ENCODE measurements at places on chromosomes 3 and 15.

- DNase-seq: no peak
These were observed 14.3 kb downstream of the CA12 start for GRCh38 chr15:63367390-63367789.

GRCh38 chr3:120440762-120441161, 10.0 kb downstream of the FSTL1 start:
- DNase-seq: no peak

DNA sequence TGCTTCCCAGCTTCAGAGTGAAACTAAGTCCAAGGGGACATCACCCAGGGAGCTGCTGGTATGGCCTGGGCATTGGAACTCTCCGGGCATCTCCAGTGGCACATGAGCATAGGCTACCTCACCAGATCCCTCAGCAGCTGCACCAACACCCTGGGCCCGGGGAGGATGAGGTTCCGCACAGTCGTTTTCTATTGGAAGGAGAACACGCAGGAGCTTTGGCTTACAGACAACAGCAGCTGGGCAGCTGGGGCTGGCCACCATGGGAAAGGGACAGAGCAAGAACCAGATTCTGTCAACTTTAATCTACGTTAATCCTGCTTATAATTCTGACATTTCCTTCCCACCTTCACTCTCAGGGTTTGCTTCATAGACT, 65.5 kb downstream of the MYO1E start:
- no peak for DNase-seq

GRCh38 chr3:124132813-124133212, 140.9 kb upstream of the ROPN1 start:
- DNase-seq: no peak

DNA sequence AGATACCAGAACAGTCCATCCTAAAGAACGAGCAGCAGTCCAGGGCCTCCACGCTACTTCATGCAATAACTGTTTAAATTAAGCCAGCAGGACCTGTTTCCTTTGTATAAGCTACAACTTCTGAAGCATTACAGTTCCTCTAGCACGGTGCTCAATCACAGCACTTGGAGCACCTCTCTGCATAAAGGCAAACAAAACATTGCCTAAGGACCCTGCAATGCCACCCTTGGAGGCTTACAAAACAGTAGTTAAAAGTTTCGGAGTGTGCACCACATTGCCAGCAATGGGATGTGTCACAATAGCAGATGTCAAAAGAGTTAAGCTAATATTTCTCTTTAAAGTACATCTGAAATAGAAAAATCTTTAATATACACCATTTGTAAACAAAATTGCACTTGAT, 2.6 kb upstream of the VPS39 start:
- DNase-seq: no peak

GRCh38 chr3:134381831-134382442, 7.7 kb upstream of the AMOTL2 start:
- no peak for DNase-seq

DNA sequence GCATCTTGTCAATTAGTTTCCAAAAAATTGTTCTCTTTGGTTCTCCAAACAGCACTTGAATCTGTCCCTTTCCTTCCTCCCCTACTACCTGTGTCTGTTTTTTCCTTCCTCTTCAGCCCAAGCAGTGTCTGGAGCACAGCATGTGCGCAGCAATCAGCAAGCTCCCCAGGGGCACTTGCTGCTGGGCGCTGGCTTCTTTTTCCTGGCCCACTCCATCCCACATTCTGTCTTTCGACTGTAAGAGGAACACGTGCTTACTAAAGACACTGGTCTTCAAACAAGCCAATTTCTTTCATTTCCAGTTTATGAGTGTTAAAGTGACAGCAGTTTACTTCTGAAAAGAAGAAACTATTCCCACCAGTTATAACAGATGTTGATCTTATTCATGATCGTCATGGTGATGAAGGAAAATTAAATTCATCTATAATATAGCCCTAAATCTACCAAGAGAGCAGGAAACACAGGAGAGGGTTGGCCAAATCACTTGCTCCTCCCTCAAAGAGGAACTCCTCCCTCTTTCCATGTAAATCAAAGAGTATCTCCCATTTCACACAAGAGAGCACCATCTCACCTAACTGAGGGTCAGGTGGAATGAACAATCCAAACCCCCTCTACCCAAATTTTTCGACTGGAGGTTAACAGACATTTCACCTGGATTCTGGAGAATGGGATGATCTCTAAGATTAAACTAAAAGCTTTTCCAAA, 115.4 kb downstream of the IGF2BP2 start:
- no peak for DNase-seq

DNA sequence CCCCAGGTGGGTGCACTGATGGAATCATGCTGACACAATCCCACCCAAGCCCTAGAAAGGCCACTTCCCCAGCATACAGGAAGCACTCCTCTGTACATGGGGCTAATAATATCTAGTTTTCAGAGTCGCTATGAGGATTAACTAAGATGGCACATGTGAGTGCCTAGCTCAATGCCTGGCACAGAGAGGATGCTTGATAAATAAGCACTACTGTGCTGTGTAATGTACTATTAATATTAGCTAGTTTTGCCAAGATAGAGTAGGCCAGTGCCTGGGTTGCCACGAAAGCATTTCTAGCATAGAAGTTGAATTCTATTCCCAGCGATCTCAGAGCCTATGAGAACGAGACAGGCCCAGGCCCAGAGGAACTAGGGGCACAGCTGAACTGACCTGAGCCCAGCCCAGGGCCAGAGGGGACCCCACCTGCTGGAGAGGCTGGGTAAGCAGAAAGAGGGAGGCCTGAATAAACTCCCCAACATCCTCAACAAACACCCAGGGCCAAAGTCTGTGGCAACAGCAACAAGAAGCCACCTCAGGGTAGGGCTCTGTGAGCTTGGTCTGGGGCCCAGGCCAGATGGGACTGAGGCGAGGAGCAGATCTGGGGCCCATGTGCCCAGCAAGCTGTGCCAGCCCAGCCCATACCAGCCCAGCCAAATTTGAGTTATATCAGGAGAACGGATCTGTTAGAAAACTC, 7.6 kb upstream of the SEMA7A start:
- DNase-seq: no peak

DNA sequence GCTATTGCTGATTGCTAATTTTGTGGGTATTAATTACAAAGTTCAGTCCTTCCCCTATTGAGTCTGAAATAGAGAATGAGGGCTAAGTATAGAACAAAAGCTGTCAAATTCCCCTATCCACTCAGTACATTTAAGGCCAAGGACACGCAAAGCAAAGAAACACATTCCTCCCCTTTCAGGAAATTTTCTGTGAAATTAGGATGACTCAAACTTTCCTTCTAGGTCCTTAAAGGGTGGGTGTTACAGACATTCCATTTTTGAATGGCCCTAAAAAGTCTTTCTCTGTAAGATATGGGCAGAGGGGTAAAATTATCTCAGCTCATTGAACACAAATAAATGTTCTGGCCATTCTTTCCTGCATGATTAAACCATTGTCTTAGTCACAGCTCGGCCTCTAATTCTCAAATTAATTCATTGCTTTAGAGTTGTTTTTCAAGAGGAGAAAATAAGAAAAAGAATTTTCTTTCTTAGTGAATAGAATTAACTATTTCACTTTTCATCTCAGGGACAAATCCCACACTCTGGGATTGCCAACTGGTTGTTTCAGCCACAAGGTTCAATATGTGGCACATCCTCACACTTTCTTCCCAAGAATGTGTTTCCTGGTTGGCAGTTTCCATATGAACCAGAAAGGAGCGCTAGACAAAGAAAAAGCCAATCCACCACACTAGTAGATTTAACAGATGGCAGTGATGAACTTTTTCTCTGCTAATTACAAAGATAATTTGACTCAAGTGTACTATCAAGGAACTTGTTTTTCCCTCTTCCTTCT, 424.1 kb downstream of the ZNF385D start:
- no peak for DNase-seq

GRCh38 chr3:24829011-24829581, 334.4 kb upstream of the THRB start:
- no peak for DNase-seq

GRCh38 chr3:195227871-195228270, 43.1 kb downstream of the XXYLT1 start:
- no peak for DNase-seq

DNA sequence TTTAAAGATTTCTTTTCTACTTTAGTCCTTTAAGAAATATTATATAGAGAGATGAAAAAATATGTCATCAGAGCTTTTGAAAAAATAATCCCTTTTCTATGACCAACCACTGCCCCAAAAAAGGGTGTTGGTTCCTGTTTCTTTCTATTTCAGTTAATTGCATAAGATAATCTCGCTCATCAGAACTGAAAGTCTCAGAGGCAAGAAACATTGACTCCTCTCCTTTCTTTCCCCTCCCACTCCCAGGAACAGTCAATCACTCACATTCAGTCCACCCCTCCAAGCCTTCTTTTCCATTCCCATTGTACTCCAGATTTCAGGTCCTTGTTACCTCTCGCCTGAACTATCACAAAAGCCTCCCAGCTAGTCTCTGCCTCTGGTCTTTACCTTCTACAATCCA, 153.7 kb upstream of the ABI3BP start:
- DNase-seq: no peak

DNA sequence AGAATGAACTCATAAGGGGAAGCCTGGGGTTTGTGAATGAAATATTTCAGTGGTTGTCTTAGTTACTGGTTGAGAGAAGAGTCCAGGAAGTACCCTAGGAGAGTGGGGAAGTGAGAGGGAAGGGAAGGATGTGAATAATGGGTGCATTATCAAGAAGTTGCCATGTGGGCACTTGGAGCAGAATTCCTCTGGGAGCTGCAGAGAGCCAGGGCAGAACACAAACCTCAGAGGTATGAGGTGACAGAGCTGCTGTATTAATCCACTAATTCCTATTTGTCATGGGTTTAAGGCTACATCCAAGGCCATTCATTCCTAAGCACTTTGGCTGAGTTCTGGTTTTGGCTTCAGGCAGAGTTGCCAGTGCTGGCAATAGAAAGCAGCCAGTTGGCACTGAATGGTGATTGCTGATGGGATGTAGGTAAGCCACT, 29.0 kb downstream of the NDUFB4 start:
- no peak for DNase-seq

GRCh38 chr3:118292841-118293240, 741.8 kb downstream of the IGSF11 start:
- DNase-seq: no peak

GRCh38 chr3:156151824-156152428, 31.5 kb downstream of the KCNAB1 start:
- DNase-seq: no peak

DNA sequence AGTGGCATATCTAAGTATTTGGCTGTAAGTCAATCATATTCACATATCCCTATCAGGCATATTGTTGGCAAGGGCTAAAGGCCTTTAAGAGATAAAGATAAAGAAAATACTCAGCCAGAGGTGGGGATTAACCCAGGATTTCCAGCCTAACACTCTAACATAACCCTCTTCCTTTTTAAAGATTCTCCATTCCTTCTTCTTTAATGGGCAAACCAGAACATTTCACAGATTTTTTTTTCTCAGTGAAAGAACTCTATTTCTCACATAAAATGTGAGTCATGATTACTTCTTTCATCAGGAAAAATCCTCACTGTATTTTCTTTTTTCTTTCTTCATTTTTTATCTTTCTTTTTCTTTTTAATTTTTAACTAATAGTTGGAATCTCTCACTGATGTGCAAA, 200.4 kb downstream of the NR1D2 start:
- no peak for DNase-seq

DNA sequence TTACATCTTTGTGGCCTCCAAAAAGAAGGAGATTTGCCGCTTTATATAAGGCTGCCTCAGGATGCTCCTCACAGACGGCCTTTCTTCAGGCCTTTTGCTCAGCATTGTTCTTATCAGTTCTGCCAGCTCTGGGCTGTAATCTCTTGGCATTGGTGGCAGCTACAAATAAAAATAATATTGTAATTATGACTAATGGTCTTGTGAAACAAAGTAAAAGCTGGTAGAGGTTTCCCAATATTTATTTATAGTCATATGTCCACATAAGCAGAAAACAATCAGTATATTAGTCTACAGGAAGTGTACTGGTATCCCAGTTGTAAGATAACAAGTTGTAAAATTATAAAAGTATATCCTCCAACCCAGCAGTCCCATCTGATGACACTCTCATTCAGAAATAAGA, 7.3 kb downstream of the NEK4 start:
- DNase-seq: no peak

- no peak for DNase-seq
These were observed 39.9 kb upstream of the PARL start for GRCh38 chr3:183924543-183924942.

- no peak for DNase-seq
These were observed 242.8 kb downstream of the DTWD1 start for GRCh38 chr15:49863431-49864224.

- DNase-seq: no peak
These were observed 1042.1 kb downstream of the TUSC7 start for GRCh38 chr3:117751651-117752050.

DNA sequence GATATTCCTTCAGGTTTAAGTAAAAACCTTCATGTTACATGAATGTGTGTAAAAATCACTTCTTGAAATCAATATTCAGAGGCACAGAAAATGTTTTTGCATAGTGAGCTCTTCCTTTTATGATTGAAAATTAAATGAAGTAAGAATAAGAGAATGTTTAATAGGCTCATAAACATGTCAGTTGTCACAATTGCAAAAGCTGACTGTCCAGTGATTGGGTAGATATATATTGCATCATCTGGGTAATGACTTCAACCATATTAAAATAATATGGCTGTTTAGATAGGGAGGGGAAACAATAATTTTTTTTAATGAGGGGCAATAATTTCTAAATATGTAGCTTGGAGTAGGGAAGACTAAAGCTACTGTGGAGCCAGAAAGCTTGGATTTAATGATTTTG, 529.8 kb upstream of the GOLIM4 start:
- no peak for DNase-seq

- no peak for DNase-seq
These were observed 50.6 kb downstream of the AGTR1 start for GRCh38 chr3:148748283-148748682.

- DNase-seq: no peak
These were observed 237.9 kb upstream of the ROPN1 start for GRCh38 chr3:124229836-124230235.

- no peak for DNase-seq
These were observed 50.4 kb downstream of the TCF12 start for GRCh38 chr15:56968821-56969220.

DNA sequence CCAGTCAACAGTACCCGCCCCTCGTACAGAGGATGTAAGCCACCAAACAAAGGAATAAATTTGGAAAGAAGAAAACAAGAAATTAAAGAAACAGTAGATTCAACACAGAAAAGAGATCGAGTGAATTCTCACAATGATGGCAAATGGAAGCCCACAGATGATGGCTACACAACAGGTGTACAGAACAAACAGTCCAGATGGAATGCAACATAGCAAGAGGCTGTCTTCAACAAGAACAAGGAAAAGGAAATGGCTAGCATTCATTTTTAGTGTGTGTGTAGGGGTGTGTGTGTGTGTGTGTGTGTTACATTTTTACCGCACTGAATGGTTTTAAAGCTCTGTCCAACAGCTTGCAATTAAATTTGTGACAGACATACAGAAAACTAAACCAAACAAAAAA, 12.9 kb downstream of the NEDD4 start:
- no peak for DNase-seq

- no peak for DNase-seq
These were observed 163.8 kb downstream of the RSRC1 start for GRCh38 chr3:158273656-158274055.

GRCh38 chr3:56197991-56198390, 270.3 kb downstream of the ERC2 start:
- DNase-seq: no peak

- no peak for DNase-seq
These were observed 383.1 kb downstream of the IL5RA start for GRCh38 chr3:2727101-2727500.

GRCh38 chr15:99148851-99149276, 44.0 kb downstream of the SYNM start:
- DNase-seq: no peak

- no peak for DNase-seq
These were observed 82.4 kb downstream of the NR2F2 start for GRCh38 chr15:96412906-96413231.

All from activated CD8-positive, alpha-beta memory T cell treated with anti-CD3 and anti-CD28 coated beads for 1 hour (primary cell).